ENCODE measurements at places on chromosomes 12 and 14.

DNA sequence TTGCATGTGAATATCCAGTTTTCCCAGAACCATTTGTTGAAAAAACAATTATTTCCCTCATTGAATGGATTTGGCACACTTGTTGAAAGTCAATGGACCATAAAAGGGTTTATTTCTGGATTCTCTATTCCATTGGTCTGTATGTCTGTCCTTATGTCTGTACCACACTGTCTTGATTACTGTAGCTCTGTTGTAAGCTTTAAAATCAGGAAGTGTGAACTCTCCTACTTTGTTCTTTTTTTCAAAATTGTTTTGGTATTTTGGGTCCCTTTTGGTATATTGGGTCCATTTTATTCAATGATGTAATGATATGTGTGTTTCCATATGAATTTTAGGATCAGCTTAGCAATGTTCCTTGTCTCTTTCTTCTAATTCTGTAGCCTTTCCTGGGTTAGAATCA is 64.8 kb downstream of the PPP2R5C start:
- DNase-seq: no peak

GRCh38 chr12:91618281-91618680 is 435.7 kb upstream of the DCN start:
- DNase-seq: no peak

GRCh38 chr12:85558684-85559083 is 277.5 kb downstream of the RASSF9 start:
- DNase-seq: no peak

DNA sequence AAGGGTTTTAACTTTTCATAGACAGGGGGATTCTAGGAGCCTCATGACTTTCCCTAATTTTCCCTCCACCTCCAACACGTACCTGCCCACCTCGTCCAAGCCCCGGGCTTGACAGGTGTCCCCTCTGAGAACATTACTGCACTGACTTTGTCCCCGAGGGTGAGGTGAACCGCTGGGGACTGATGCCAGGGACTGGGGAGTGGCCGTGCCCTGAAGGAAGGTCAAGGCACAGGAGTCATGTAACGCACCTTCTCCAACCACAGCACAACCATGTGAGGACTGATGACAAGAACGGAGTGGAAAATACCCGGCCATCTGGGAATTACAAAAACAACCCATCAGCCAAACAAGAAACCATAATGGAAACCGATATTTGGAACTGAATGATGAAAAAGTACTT is 214.7 kb upstream of the C14orf180 start:
- no peak for DNase-seq

DNA sequence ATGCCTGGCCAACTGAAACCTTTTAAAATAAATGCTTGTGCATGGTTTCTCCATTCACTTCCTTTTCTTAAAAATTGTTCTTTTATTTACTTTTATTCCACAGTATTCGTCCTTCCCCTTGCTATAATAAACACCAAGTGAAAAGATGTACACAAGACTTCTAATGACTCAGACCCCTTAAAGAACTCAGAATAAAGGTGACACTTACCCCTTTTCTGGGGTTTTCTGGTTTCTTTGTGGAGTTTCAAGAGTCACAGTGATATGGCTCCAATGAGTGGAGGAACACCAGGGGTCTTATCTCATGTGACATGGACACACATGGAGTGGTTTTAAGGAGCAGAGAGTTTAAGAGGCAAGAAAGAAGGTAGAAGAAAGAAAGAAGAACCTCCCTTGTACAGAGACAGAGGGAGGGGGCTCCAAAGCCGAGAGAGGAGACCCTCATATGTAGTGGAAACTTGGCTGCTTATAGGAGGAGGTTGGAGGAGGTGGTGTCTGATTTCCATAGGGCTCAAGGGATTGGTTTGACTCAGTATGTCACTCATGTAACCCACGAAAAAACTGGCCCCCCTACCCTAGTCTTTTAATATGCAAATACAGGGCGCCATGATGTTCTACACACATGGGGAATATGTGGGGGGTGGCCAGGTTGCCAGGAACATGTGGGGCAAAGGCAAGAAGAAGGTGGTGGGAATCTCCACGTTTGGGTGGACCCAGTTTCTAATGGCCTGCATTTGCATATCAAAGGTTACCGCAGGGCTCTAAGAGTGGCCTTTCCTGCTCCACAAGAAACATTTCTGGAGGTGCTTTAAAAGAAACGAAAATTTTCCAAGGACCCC is 22.1 kb upstream of the CD69 start:
- no peak for DNase-seq

- no peak for DNase-seq
These were observed 25.0 kb downstream of the CFAP54 start for GRCh38 chr12:96514328-96514727.

DNA sequence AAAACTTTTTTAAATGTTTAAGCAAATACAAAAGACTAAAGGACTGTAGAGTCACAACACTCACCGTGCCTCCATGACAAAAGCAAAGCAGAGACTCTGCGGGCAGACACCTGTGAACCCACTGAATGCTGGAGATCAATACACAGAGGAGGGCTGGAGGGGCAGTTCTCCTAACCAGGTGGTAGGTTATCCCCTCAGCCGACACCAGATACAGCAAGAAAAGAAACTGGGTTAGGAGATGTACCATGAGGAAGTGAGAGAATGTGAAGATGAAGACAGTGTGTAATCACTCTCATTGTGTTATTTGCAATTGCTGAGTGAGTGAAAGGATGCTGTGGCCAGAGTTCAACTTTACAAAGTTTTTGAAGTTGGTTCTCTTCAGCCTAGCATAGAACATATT is 480.3 kb downstream of the BCL11B start:
- no peak for DNase-seq

- DNase-seq: no peak
These were observed 116.4 kb downstream of the SLC2A13 start for GRCh38 chr12:39989501-39989900.

- DNase-seq: no peak
These were observed 15.0 kb downstream of the PMCH start for GRCh38 chr12:102182635-102183034.

- no peak for DNase-seq
These were observed 136.2 kb downstream of the MED13L start for GRCh38 chr12:116141110-116141832.

GRCh38 chr14:91732859-91733477 is 1.1 kb upstream of the CATSPERB start:
- DNase-seq: no peak

GRCh38 chr12:31874961-31875608 is 84.1 kb upstream of the RESF1 start:
- peak; percentile 37 for DNase-seq

- DNase-seq: no peak
These were observed 91.8 kb downstream of the ITPK1 start for GRCh38 chr14:93023802-93024434.

DNA sequence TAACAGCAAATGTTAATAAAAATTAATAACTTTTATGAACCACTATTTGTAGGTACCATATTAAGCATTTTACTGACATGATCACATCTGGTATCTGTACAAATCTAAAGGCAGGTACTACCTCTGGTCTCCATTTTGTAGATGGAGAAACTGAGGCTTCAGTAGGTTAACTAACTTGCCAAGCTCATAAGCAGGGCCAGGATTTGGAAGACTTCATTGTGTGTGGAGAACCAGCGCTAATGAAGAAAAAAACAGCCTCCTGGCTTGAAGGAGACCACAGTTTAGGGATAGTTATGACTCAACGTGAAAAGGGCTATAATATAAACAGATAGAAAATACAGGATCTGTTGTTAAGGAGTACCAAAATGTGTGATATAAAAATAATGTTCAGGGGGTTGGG is 1.0 kb downstream of the NUP37 start:
- no peak for DNase-seq

DNA sequence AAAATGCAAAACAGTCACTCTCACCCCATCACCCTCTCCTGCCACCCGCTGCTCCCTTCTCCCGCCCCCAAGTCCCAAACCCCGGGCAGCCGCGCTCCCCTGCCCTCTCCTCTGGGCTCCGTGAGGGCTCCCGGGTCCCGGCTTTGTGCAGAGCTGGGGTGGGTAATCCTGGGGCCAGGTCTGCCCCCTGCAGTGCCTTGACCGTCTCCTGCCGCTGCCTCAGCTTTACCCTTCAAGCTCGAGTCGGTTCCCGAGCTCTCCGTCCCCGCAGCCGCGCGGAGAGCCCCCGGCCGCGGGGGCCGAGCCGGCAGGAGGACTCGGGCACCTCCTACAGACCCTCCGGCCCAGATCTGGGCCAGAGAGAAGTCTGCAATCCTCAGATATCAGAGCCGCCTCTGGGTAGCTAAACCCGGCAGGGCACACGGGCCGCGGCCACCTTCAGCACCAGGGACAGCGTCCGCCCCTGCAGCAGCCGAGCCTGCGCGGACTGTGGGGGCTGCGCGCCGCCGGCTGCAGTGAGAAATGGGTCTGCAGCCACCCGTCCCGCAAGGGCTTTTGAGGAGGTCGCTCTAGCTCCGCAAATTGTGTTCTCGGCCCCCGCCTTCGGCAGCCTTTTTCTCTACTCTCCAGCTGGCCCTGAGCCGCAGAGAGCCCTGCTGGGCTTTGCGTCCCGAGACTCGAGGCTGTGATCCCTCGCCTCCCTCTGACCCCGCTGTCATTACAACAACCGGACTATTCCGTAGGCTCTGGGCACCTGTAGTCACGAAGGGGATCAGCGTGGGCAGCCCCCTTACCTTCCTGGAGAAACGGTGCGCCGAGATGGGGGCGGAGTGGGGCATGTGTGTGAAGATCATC is 1.2 kb downstream of the PRMT8 start:
- peak; percentile 39 for DNase-seq

GRCh38 chr12:49365542-49365941 is 1.7 kb upstream of the SPATS2 start:
- no peak for DNase-seq

DNA sequence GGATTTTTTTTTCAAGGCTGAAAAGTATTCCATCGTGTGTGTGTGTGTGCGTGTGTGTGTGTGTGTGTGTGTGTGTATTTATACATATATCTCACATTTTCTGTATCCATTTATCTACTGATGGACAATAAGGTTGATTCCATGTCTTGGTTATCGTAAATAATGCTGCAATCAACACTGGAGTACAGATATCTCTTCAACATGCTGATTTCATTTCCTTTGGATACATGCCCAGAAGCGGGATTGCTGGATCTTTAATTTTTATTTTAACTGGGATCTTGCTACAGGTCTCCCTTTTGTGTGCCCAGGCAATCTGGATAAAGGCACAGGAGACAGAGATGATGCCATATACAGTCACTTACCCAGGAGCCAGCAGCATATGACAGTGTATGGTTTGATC is 338.1 kb downstream of the SOX5 start:
- no peak for DNase-seq

GRCh38 chr12:120094485-120094884 is 22.1 kb downstream of the RAB35 start:
- DNase-seq: no peak

DNA sequence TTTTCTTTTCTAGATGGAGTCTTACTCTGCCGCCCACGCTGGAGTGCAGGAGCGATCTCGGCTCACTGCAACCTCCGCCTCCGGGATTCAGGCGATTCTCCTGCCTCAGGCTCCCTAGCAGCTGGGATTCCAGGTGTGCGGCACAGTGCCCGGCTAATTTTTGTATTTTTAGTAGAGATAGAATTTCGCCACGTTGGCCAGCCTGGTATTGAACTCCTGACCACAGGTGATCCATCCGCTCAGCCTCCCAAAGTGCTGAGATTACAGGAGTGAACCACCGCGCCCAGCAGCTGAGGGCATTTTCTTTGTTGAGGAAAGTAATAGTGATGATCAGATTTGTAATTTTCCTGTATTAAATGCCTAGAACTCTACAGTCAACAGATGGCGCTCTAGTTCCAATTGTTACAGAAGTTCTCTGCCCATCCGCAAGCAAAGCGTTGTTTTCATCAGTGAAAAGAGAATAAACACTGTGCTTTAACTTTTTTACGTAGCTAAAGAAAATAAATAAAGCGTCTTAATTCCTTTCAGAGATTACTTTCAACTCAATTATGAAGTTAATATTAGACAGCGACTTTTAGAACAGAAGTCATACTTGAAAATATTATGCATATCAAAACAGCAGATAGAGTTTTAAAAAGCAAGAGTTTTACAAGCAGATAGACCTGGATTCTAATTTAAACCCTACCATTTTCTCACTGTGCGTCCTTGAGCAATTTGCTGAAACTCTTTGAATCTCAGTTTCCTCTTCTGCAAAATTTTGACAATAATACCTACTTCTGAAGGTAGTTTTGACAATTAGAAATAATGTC is 335.1 kb downstream of the DUSP6 start:
- no peak for DNase-seq

- DNase-seq: no peak
These were observed 173.1 kb downstream of the APAF1 start for GRCh38 chr12:98818239-98818638.

- no peak for DNase-seq
These were observed 35.8 kb upstream of the GRIP1 start for GRCh38 chr12:66714709-66715108.

- DNase-seq: peak; percentile 85
These were observed 30.7 kb downstream of the P2RX4 start for GRCh38 chr12:121240484-121241101.

GRCh38 chr14:36655963-36656686 is 5.5 kb upstream of the PAX9 start:
- no peak for DNase-seq

- no peak for DNase-seq
These were observed 58.3 kb upstream of the EEA1 start for GRCh38 chr12:92987362-92987761.

DNA sequence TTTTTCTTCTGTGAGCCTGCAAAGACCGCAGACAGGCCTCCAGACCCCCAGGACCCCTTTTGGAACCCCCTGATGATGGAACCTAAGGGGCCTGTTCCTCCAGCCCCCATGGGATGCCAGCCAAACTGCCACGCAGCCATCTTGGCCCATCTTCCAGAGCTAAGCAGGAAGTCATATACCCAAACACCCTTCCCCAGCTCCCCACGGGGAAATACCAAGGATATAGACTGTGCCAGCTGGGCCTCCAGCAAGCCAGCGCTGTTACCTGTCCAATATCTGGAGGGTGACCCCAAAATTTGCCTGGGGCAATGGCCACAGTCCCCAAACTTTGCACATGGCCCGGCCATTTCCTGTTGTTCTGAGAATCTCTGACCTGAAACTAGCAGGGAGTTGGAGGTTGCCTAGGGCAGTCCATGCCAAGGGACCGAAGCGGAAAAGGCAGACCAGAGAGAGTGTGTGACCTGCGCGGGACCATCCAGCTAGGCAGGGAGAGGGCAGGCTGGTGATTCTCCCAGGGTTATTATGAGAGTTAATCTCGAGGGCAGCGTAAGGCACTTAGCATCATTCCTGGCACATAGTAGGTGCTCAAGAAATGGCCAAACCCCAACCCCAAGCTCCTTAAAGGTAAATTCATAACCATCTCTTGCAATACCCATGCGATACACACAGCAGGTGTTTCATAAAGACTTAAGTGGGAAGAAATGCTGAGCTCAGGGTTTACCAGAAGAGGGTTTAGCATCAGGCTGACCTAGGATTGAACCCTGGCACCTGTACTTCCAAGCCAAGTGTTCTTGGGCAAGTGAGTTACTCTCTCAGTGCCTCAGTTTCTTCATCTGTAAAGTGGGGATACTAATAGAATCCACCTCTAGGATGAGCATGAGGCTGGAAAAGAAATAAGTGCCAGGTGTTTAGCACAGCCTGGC is 2.6 kb upstream of the RASAL1 start:
- no peak for DNase-seq

GRCh38 chr14:96039633-96040311 is 610 bp downstream of the C14orf132 start:
- DNase-seq: no peak

GRCh38 chr12:97312570-97313135 is 150.0 kb upstream of the RMST start:
- DNase-seq: no peak

Data from activated naive CD4-positive, alpha-beta T cell (primary cell).